Activated CD4-positive, alpha-beta T cell treated with anti-CD3 and anti-CD28 coated beads, Interleukin-2, amount 50 U/mL, for 24 hours (primary cell): ENCODE measurements at places on chromosomes 2 and 18.

DNA sequence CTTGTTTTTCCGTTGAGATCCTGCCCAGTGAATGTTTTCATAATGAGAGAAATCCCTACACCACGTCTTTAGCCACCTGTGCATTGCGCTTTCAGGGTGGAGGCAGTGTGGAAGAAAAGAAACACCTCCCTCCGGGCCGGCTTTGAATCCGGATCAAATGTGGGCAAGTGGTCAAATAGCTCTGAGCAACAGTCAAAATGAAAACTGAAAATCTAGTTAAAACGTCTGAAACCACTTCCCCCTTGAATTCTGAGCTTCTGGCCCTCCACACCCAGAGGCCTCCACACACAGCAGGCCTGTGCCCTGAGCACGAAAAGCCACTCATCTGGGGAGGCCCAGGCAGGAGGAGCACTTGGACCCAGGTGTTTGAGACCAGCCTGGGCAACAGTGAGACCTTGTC lies 263.6 kb upstream of the SALL3 start:
- DNase-seq, result no peak

GRCh38 chr2:191151331-191151730 lies 537 bp upstream of the STAT4 start:
- DNase-seq, result no peak

GRCh38 chr2:47043891-47044239 lies 111.2 kb downstream of the STPG4 start:
- DNase-seq, result no peak

GRCh38 chr2:230975927-230976326 lies 20.0 kb upstream of the SPATA3 start:
- no peak for DNase-seq

DNA sequence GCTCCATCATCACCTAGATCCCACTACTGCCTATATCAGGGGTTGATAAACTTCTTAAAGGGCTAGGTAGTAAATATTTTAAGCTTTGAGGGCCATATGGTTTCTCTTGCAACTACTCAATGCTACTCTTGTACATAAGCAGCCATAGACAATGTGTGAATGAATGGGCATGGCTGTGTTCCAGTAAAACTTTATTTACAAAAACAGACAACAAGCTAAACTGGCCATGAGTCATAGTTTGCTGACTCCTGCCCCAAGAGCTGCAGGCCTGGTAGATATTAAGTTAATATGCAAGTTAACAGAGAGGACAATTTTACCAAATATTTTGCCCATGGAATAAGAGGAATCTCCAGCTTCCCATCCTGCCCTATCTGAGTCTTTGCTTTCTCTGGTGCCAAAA lies 29.8 kb upstream of the MYO3B start:
- no peak for DNase-seq

GRCh38 chr18:50707855-50708469 lies 111.9 kb downstream of the MRO start:
- no peak for DNase-seq

DNA sequence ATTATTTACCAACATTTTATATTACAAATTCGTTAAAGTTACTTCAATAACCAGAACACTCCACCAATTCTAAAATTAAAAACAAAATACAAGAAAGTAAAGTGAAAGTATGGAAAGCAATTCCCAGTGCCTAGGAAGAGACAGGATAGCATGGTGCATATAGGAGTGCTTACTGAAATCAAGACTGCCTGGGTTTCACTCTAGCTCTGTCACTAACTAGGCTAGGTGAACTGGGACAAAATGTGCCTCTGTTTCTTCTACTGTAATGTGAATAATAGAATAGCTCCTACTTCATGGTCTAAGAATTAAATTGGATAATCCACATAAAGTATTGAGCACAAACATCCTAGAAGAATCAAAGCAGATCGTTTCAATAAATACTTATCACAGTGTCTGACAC lies 22.6 kb downstream of the STK17B start:
- DNase-seq, result no peak

- no peak for DNase-seq
Measured at GRCh38 chr18:13309031-13309747, 90.6 kb downstream of the LDLRAD4 start.

DNA sequence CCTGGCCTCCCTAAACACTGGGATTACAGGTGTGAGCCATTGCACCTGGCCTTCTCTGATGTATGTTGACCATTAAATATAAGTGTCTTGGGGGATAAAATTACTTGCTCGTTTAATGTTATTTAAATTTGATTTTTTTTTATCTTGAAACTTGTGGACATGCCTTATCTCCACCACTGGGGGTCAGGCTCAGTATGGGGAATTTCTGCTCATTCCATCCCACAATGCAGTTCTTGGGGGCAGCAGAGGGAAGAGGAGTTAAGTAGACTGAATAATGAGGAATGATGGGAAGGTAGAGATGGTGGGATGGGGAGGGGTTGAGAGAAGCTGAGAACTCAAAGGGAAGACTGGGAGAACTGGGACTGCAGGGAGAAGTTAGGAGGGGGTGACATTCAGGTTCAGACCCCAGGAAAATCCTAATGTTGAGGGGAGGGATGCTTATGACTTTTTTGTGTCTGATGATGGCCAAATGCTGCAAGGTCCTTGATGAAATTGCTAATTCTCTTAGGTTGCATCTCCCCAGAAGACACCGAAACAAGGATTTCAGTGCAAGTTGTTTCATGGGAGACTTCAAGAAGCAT lies 174.2 kb downstream of the MIB1 start:
- no peak for DNase-seq
